Activated T-cell treated with anti-CD3 and anti-CD28 coated beads, Interleukin-2, amount 50 U/mL, for 4 hours (primary cell): ENCODE measurements at places on chromosomes 7 and 10.

GRCh38 chr7:100604976-100605911 is 3.1 kb downstream of the PCOLCE start:
- no peak for DNase-seq

DNA sequence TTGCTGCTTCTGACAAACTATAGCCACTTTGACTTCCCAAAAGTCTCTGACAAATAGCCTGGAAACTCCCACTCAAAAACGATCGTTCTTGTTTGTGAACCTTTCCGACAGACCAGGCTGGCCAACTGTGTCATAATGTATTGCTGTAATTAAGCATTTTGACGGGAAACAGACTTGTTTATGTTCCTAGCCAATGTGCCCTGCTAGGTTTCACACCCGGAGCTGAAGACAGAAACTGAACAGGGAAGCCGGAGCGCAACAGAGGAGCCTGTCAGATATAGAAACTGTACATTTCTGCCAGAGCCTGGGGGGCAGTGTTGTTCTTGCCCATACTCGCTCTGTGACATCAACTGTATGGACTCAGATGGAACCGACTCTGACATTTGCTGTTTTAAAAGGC is 55.3 kb upstream of the C7orf33 start:
- DNase-seq, result no peak

- no peak for DNase-seq
Measured at GRCh38 chr10:46525824-46526681, 30.4 kb downstream of the GPRIN2 start.

GRCh38 chr10:21733710-21734109 is 199.7 kb downstream of the MLLT10 start:
- DNase-seq, result no peak

GRCh38 chr7:38178695-38179344 is 775 bp downstream of the STARD3NL start:
- DNase-seq, result no peak

DNA sequence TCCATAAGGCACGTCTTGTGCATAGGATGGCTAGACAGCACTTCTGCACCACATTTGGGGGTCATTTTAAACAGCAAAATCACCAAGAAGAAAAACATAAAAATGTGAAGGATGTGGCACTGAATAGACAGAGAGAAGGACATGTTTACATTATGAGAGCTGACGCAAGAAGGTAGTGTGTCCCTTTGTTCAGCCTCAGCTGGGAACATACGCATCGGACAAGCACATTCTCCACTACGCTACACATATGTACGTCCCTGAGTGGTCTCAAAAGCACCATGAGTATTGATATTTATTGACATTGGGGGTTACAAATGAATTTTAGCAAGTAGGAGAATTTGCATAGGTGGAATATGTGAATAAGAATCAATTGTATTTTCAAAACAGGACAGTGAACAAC is 20.2 kb downstream of the DDC start:
- DNase-seq, result no peak

DNA sequence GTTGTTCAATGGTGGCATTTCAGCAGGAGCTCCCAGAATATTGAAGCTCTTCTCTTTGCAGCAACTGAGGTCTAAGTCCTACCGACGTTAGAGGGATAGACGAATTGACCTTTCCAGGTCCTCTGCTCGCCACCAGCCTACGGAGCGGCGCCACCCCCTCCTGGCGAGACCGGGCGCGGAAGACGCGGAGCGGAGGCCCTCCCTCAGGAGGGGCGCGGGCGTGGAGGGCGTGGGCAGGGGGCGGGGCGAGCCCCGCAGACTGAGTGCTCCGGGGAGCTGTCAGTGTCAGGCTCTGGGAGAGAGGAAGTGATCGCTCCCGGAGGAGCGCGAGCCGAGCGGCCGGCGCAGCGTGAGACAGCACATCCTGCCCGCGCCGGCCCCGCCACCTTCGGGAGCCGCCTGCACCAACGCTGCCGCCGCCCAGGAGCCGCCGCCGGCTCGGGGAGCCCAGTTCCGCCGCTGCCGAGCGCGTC is at the start of gene DYNC1I1:
DYNC1I1 (plus strand) TSS at position 257 of the 473 bp plus-strand sequence. CDS start 32,176 bp downstream, outside the sequence.
- peak; percentile 5 for DNase-seq

GRCh38 chr7:14389181-14389591 is 399.7 kb upstream of the ETV1 start:
- DNase-seq, result no peak

GRCh38 chr7:121046893-121047468 is 58.5 kb downstream of the CPED1 start:
- no peak for DNase-seq
